ENCODE measurements at places on chromosomes 2 and 18. TPM values are rescaled to one million over a fixed set of nuclear protein-coding genes. Genes with fewer than 3 reads are reported as not detected.

The CPS1 gene
- total RNA-seq, result 0.70 TPM

The LYG2 gene
- total RNA-seq, result not detected

- DNase-seq, result no peak
These were observed 75.1 kb downstream of the CIB4 start for GRCh38 chr2:26566081-26566375.

GRCh38 chr18:48542513-48543181, 3.8 kb downstream of the CTIF start:
- no peak for DNase-seq

DNA sequence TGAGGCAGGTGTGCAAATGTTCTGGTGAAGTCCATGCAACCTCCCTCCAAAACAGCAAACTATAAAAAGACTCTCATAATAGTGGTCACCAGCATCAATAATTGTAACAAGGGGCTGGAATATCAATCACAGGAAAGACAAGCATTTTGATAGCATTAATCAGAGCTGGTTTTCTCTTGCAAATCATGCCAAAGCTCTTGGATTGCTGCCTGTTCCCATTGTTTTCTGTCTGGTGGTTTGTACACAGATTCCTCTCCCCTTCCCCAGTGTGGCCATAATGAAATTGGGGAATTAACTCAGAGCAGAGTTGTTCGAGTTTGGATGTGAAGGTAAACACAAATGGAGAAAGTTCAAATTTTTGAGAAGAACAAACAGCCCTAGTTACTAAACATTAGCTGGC, 134.2 kb downstream of the CDCA7 start:
- no peak for DNase-seq

- no peak for DNase-seq
These were observed 246.1 kb upstream of the CYRIA start for GRCh38 chr2:16911746-16912145.

GRCh38 chr2:54396107-54396506, 60.0 kb upstream of the SPTBN1 start:
- no peak for DNase-seq

DNA sequence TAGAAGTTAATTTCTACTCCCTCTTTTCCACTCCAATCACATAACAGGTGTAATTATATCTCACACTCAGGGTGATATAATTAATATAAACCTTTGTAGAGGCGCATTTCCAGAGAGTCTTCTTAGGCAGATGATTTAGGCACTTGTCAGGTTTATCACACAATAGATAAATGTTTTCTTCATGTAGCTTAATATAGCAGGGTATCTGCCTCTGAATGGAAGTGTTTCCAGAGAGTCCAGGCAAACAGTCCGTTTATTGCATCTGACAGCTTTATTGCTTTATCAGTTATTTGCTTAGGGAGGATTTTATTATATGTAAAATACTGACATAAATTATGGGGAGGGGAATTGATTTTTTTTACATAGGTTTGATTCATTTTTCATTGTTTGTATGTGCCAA, 766.3 kb downstream of the SLC4A3 start:
- DNase-seq, result no peak

Measured in left colon (tissue), 2 donors.